ENCODE measurements at places on chromosomes 7 and 10. TPM values are rescaled to one million over a fixed set of nuclear protein-coding genes. Genes with fewer than 3 reads are reported as not detected.
A peak's percentile ranks its signal among the peaks of the same experiment; 100 is the strongest.

CYP3A7 gene
- total RNA-seq = not detected

PCDH15 gene
- total RNA-seq = 0.70 TPM

LRRC17 gene
- total RNA-seq = 2.0 TPM

CDC14C gene
- not detected for total RNA-seq

NUTM2A gene
- total RNA-seq = 1.1 TPM

OR9A2 gene
- total RNA-seq = not detected

RASA4B gene
- 18.8 TPM for total RNA-seq

BTAF1 gene
- total RNA-seq = 31.8 TPM

DNA sequence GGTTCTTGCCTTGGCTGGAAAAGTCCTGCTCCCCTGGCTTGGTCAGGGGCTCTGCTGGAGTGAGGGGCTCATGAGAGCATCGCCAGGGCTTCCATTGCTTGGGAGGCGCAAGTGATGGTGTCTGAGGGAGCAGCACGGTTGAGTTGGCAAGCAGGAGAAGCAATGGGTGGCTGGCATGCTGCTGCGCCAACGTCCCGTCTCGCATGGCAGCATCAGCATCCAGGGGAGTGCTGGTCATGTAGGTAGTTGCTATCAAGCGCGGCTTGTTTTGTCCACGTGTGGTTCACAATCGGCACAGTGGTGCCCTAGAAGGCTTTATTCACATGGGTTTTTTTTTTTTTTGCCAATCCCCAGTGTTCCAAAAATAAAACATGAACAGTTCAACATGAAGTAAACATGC is 3.8 kb downstream of the PYROXD2 start:
- no peak for DNase-seq

DNA sequence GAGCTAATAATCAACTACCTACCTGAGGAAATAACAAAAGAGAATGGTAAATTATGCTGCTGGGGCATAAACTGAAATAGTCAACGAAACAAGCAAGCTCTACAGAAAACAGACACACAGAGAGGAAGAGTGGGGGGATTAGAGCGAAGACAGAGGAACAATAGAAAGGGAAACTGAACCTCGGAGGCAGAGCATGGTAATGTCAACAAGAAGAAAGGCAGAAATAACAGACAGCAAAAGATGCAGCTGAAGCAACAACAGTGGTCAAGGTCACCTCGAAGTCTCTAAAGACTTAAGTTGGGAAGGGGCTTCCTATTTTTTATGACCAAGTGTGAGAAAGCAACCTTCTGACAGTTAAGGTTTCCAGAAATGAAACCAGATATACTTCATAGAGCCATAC is 177.0 kb downstream of the ZNF438 start:
- no peak for DNase-seq

- peak; percentile 49 for DNase-seq
Observed at GRCh38 chr7:149883452-149883861, 9.7 kb downstream of the ATP6V0E2 start.

DNA sequence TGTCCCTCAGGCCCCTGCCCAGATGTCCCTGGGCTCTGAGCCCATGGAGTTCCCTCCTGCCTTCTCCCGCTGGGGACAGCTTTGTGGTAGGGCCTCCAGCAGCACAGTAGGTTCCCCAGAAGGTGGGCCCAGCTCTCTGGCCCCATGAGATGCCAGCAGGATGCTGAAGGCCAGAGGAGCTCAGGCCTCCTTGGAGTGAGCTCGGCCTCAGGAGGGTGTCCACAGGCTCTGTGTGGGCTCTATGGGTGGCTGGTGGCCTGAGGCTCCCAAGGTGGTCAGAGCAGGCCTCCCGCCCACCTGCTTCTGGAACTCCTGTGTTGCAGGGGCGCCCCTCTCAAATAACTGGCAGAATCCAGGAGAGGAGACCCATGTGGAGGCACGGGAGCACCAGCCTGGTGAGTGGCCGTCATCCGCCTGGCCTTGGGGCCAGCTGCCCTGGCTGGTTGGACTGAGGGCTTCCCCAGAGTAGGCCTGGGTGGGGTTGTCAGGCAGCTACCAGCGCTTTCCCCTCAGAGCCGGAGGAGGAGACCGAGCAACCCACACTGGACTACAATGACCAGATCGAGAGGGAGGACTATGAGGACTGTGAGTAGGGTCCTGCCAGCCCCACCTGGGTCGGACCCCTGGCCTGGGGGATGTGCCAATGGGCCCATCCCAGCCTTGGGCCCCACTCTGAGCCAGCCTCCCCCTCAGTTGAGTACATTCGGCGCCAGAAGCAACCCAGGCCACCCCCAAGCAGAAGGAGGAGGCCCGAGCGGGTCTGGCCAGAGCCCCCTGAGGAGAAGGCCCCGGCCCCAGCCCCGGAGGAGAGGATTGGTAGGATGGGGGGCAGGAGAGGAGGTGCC is 3.2 kb downstream of the AEBP1 start:
- no peak for DNase-seq

DNA sequence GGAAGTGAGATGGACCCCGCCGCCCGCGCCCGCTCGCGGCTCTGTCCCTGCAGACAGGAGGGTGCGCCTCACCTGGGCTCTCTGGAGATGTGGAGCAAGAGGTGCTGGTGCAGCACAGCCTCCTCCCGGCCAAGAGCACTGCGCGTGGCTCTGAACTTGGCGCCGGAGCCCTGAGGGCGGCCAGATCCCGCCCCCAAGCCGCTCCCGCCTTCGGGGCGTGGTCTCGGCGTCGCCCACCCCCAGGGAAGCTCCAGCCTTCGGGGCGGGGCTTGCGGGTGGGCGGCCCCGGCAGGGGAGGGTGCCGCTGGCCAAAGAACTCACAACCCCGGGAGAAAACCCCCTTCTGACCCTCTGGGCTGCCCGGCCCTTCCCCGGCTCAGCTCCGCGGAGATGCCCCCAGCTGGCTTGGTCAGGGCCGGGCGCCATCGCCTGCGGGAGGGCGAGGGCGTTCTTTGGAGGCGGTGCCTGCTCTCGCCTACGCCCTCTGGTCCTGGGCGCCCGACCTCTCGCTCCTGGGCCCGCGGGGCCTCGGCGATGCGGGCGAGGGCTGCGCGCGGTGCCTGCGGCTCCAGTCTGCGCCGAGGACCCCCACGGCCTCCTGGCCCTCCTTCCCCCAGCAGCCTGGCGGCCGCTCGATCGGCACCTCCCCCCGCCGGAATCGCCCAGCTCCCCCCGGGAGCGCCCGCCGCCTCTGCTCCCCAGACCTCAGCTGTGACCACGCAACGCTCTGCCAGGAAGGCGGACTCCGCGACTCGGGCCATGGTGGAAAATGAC is at the start of gene ZNF488:
TSS of gene ZNF488 (minus strand) at position 146 of the 774 bp plus-strand sequence. CDS start 15,464 bp downstream, outside the sequence.
- peak; percentile 72 for DNase-seq

DNA sequence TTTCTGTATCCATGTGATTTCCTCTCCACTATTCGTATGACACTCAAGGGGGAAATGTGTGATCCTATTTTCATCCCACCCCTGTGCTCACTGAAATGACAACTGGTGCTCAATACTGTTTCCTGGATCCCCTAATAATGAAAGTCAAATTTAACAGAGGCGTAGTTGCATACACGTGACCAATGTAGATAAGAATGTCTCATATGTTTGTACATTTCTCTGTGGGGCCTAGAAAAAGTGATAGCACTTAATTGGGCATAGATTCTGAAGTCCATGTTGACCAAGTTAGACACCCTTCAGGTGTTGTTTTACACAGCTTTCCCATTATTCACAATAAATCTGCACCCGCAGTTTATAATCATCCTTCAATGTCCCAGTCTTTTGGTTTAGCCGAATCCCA is 59.1 kb downstream of the JAZF1 start:
- no peak for DNase-seq

DNA sequence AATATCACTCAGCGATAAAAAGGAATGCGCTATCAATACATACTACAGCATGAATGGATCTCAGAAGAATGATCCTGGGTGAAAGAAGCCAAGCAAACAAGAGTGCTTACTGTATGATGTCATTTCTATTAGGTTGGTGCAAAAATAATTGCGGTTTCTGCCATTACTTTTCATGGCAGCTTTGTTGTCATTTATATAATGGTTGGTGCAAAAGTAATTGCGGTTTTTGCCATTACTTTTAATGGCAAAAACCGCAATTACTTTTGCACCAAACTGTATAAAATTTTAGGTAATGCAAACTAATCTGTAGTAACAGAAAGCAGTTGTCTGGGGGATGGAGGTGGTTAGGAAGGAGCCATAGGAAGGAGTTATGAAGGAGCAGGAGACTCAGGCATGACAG is 318.3 kb upstream of the ZMIZ1 start:
- no peak for DNase-seq

GRCh38 chr10:37684765-37685164 is 172.6 kb downstream of the ZNF248 start:
- no peak for DNase-seq

- no peak for DNase-seq
Observed at GRCh38 chr10:109820620-109821405, 102.5 kb downstream of the XPNPEP1 start.

DNA sequence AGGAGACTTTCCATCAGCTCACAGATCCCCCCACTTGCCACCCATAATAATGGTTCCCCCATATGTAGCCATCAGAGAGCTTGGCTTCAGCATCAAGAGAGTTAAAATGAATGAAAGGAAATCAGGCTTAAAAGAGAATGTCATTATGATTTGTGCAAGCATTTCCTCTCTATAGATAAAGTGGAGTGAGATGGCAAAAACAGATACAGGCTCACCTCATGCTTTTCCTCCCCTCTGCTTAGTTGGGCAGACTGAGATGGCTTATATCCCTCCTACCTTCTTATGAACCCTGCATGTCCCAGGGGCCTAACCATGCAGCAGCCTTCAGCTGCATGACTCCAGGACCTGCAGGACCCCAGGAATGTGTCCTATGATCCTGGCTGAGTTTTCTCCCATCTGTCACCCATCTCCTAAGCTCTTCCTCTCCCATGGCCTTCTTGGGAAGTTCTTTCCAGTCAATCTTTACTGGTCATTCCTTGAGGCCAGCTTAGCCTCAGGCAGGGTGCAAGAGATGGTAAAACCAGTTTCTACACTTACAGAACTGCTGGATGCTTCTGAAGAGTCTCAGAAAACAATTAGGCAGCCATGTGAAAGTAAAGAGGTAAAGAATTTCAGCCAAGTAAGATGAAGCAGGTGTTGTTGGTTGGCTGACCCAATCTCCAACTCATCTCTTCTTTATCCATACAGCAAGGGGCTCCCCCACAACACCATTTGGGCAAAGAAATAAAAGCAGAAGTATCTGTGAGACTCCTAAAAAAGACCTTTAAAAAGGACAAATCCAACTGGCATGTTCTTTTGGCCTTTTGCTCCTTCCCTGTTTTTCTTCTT is 159.7 kb downstream of the RTKN2 start:
- no peak for DNase-seq

- DNase-seq = no peak
Observed at GRCh38 chr7:30038196-30038980, 10.2 kb downstream of the PLEKHA8 start.

DNA sequence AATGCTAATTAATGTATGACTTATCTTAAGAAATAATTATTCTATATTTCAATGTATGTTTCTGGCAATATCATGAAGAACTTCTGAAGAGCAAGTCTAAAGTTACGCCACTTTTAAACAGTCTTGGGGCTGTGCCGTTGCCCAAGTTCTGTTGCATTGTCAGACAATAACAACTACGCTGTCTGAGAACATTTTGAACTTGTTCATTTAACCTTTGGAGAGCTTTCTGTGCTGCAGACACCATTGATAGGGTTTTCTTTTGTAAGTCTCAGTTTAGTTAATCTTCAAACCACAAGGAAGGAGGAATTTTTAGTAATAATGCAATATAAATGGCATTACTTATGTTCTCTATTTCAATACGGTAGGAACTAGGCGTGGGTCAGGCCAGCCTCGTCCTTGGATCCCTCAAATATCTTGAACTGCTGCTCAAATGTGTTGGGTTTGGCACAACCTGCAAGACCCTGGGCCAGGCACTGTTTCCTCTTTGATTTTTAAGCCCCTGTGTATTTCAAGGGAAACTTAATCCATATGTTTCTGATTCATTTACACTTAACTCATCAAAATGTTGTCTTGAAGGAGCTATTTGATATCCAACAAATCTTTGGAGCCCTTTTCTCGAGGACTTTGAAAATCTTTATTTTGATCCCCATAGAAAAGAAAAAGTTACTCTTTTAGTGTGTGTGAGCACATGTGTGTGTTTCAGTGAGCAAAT is 215.5 kb downstream of the INHBA start:
- no peak for DNase-seq

GRCh38 chr10:11255796-11256444 is 238.2 kb downstream of the CELF2 start:
- peak; percentile 72 for DNase-seq

GRCh38 chr10:31602541-31603234 is 283.7 kb downstream of the ZEB1 start:
- DNase-seq = peak; percentile 90

DNA sequence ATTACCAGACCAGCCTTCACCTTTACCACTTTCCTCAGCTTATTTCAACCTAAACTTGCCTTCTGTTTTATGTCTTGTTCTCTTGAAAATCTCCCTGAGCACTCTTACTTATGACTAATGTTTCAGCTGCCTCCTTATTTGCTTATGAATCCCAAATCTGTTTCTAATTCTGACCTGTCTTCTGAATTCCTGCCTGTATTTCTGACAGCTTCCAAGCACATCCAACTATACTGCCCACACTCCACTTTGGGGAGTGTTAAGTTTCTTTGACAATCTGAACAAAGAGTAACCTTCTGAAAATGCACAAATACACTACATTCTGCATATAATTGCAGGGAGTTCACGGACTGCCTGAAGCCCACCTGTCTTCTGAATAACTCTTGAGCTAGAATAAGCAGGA is 48.7 kb downstream of the ARMC3 start:
- DNase-seq = no peak

DNA sequence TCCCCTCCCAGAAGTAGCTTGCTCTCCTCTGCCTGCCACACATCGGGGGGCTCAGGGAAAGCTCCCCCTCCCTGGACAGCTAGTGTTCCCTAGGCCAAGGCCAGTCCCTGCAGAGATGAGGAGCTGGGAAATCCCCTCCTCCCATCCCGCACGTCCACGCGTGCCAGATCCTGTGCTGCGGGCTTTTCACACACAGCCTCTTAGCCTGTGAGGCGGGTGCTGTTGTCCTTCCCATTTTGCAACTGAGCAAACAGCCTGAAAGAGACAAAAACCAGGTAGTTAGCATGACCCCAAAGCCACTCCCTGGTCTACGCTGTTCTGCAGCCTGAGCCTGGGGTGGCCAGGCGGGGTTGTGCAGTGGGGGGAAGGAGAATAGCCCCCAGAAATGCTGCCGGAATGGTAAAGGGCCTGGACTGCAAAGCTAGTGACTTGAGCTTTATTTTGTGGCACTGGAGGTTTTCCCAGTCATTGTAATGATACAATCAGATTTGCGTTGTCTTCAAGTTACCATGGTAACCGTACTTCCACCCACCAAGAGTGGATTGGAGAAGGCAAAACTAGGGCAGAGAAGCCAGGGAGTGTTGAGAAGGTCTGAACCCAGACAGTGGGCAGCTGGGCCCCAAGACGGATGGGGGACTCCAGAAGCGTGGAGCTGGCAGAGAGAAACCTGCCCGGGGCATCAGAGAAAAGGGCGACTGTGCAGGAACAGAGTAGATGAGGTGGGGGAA is 98.6 kb upstream of the KCTD7 start:
- DNase-seq = no peak

DNA sequence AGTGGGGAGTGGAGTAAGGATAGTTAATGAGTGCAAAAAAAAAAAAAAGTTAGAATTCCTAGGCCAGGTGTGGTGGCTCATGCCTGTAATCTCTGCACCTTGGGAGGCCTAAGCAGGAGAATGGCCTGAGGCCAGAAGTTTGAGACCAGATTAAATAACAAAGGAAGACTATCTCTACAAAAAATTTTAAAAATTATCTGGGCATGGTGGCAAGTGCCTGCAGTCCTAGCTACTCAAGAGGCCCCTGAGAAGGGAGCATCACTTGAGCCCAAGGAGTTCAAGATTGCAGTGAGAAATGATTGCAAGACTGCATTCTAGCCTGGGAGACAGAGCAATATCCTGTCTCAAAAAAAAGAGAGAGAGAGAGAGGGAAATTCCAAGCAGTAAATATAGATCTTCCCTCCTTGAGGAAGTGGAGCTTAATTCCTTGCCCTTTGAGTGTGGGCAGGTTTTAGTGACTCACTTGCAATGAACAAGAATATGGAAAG is 19.5 kb upstream of the CSTF2T start:
- no peak for DNase-seq

Data from uterus (tissue), 4 donors.